ENCODE measurements at places on chromosomes 2 and 18.

GRCh38 chr18:59620381-59620780 lies 76.8 kb downstream of the CCBE1 start:
- no peak for DNase-seq

- no peak for DNase-seq
Measured at GRCh38 chr18:56267334-56267733, 371.1 kb downstream of the TXNL1 start.

- DNase-seq: no peak
Measured at GRCh38 chr18:7464245-7464966, 102.7 kb upstream of the PTPRM start.

GRCh38 chr18:9973470-9973869 lies 59.7 kb downstream of the VAPA start:
- DNase-seq: no peak

- DNase-seq: no peak
Measured at GRCh38 chr2:118145806-118146205, 57.5 kb downstream of the INSIG2 start.

- no peak for DNase-seq
Measured at GRCh38 chr2:163367825-163368582, 367.8 kb downstream of the FIGN start.

GRCh38 chr2:41828052-41828643 lies 219.7 kb upstream of the PKDCC start:
- no peak for DNase-seq

GRCh38 chr18:767084-767882 lies 44.8 kb downstream of the YES1 start:
- no peak for DNase-seq

DNA sequence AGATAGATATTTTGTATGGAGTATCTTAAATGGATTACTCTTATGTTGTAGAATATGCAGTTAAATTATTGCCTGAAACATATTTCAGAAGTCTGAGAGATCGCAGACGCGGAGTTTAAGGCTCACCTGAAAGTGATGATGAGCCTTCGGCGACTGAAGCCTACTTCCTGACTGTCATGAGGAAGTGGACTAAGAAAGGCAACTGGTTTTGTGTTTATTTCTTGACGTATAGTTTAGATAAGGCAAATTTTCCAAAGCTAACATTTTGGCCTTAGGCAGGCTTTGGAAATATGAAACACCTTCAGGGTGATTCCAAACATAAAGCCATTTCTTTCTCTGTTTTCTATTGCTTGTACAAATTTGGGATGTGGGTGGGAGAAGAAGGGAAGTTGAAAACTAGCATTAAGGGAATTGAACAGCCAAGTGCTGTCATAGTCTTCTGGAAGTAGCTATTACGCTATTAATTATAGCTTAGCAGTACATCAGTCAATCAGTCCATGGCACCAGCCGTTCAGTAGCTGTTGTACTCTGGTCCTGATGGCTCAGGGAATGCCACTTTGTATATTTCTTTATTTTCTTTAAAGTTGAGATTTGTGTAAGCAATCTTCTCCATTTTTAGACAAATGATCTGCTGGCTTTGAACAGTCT lies 1.5 kb downstream of the GRHL1 start:
- DNase-seq: no peak

DNA sequence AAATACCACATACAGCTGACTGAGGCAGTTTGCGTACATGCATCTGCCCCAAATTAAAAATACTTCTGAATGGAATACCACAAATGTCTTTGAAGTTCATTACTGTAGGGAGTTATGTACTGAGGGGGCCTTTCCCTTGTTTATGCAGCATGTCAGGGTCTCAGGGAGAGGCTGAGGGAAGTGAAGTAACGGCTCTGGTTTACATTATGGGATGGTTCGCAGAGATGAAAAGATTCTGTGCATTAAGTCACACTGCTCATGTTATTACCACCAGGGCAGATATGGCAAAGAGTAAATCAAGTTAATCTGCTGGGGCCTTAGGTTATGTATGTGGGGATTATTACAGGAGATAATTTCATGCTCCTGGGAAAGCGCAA lies 385.9 kb upstream of the RND3 start:
- no peak for DNase-seq

DNA sequence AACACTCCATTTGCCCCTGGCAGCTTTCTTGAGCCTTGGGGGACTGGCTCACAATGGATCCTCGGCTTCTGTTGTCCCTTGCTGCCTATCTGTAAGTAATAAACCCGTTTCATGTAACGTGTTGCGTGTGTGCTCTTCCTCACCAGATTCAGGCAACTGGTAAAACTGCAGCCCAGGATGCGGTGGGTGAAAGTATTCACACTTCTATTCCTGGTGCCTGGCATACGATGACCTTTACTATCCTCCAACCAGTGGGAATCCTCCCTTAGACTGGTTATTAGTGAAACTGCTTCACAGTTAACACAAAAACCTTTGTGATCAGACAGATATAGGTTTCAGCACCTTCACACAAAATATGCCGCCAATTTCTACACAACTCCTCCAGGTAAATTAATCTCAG lies 13.6 kb upstream of the ICA1L start:
- no peak for DNase-seq

DNA sequence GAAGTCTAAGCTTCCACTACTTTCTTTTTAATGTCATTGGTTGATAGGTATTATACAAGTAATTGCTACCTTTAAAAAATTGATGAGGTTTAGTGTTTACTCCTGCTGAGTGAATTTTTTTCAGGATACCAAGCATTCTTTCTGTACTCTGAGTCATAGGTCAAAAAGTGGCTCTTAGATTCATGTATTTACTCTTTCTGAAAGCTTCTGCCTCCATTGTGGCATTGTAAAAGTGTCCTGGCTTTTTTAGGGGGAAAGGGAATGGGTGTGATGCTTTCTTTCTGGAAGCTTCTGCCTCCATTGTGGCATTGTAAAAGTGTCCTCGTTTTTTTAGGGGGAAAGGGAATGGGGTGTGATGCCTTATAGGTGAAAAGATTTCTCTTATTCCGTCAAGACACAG lies 286.5 kb downstream of the LPIN1 start:
- no peak for DNase-seq

GRCh38 chr18:44065206-44065605 lies 615.5 kb upstream of the SETBP1 start:
- no peak for DNase-seq

DNA sequence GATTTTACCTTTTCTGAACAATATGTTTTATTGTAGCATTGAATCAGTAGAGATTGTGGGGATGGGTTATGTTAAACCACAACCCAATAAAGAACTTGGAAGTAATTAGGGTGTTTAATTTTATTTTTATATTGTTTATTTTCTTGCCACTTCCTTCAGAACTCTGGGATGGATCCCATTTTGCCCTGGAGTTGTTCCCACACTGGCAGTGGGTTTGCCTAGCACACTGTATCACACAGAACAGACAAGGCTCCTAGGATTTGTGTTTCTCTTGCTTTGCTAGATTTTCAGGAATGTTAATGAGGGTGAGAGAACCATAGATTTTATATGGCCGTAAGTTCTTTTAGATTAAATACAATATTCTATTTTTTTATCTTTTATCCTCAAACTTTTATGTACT lies 59.0 kb downstream of the TANK start:
- no peak for DNase-seq

DNA sequence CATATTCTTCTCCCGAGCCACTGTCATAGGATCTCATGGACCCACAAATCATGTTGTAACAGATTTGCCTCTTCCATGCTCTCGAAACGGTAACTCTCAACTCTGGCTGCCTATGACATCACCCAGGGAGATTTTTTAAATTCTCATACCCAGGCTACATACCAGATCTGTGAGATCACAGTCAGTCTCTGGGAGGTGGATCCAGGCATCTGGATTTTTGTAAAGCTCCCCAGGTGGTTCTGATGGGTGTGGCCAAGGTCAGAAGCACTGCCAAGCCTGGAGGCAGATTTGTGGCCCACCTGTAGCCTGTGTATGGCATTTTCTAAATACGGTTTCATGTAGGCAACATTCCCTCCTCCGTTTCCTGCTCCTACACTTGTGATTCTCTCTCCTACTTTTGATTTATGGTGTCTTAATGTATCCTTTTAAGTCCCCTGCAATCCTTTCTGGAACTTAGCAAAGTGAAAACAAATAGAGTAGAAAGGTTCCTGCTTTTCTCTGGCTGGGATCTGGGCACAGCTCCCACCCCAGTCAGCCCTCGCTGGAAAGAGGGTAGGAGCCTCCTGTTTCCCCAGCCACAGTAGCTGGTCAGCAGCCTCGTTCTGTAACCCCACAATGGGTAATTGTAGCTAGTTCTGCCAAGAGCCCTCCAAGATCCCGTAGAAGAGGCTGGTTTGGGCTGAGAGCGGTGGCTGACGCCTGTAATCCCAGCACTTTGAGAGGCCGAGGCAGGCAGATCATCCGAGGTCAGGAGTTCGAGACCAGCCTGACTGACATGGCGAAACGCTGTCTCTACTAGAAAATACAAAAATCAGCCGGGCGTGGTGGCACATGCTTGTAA lies 96.2 kb downstream of the KLHL29 start:
- no peak for DNase-seq

DNA sequence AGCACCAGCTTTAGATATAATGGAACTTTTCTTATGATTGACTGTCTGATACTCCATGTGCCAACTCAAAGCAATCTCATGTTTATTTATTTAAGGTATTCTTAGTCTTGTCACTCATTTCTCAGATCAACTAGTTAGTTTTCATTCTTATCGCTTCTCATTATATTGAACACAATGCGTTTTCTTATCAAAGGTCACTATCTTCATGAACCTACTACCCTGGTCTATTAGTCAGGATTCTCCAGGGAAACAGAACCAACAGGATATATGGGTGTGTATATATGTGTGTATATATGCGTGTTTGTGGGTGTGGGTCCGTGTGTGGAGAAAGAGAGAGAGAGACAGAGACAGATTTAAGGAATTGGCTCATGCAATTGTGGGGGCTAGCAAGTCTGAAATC lies 619.9 kb downstream of the ZEB2 start:
- no peak for DNase-seq

- DNase-seq: no peak
Measured at GRCh38 chr2:27581417-27582128, 1.3 kb upstream of the ZNF512 start.

- DNase-seq: no peak
Measured at GRCh38 chr2:231926761-231927565, 767 bp upstream of the NPPC start.

GRCh38 chr2:181946444-181947127 lies 39.1 kb upstream of the PPP1R1C start:
- DNase-seq: no peak

DNA sequence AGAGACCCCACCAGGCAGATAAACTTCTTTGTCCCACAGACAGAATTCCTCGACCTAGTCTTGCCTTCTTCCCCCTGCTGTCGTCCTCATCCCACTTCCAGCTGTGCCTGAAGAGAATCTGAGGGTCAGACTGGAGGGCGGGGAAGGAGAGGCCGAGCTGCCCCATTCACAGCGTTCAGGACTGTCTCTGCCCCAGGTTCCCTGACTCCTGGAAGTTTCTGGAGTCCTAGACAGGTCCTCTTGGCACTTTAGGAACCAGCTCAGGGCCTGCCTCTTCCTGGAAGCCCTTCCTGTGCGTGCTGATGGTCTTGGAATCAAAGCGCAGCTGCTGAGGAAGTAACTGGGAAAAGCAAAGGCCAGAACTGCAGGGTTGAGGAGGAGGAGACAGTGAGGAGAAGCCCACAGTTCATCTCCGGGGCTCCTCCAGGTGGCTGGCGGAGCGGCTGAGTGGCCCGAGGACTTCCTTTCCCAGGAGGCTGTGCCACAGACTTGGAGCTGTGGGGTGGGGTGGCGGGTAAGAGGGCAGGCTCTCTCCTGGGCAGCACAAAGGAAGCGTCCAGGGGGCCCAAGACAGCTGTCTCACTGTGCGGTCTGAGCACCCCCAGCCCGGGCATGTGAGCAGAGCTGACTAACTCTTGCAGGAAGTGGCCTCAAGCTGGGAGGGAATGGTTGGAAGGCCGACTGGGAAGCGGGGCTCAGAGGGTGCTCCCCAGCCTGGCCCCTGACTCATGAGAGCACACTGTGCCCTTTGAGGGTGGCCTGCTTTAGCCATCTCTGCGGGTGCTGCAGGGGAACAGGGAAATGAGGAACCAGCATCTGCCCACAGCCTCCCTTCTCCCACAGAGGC lies 39.5 kb downstream of the SDC1 start:
- no peak for DNase-seq

- no peak for DNase-seq
Measured at GRCh38 chr2:157620956-157621355, 7.7 kb downstream of the ACVR1C start.
